ENCODE measurements at places on chromosomes 6 and 20. TPM values are rescaled to one million over a fixed set of nuclear protein-coding genes. Genes with fewer than 3 reads are reported as not detected.

The OR2B6 gene
- not detected for total RNA-seq

The ACOT8 gene
- 18.2 TPM for total RNA-seq

The C2 gene
- total RNA-seq: 0.15 TPM

The ERMARD gene
- 5.5 TPM for total RNA-seq

The CDKN1A gene
- total RNA-seq: 255 TPM

The HLA-DQA1 gene
- total RNA-seq: not detected

The SAMD5 gene
- 0.62 TPM for total RNA-seq

The RIN2 gene
- total RNA-seq: 34.0 TPM

The STMND1 gene
- not detected for total RNA-seq

The DEF6 gene
- total RNA-seq: 0.05 TPM

The SERINC3 gene
- total RNA-seq: 81.4 TPM

The TCP11 gene
- not detected for total RNA-seq

The SRSF12 gene
- total RNA-seq: 1.0 TPM

The HSPA12B gene
- 0.29 TPM for total RNA-seq

The ULBP1 gene
- total RNA-seq: 0.80 TPM

The APOBEC2 gene
- total RNA-seq: not detected

The GGT7 gene
- 7.5 TPM for total RNA-seq

The FNDC1 gene
- 0.05 TPM for total RNA-seq

The KHDRBS2 gene
- not detected for total RNA-seq

The RHAG gene
- 0.10 TPM for total RNA-seq

The PPIL6 gene
- total RNA-seq: 2.3 TPM

The SDHAF4 gene
- total RNA-seq: 4.4 TPM

The MDFI gene
- total RNA-seq: 0.74 TPM

The EFCAB8 gene
- total RNA-seq: not detected

The DYNLT2 gene
- 0.65 TPM for total RNA-seq

The FAM83D gene
- total RNA-seq: 57.5 TPM

The DLK2 gene
- 5.1 TPM for total RNA-seq

The APCDD1L gene
- total RNA-seq: not detected

The ZC3H12D gene
- 0.07 TPM for total RNA-seq

The CTSZ gene
- 177 TPM for total RNA-seq

The RTN4IP1 gene
- total RNA-seq: 9.0 TPM

The VPS16 gene
- total RNA-seq: 23.4 TPM

The BFSP1 gene
- total RNA-seq: 6.0 TPM

The WTAP gene
- 53.1 TPM for total RNA-seq

The TFAP2B gene
- not detected for total RNA-seq

The SLC16A10 gene
- total RNA-seq: 0.35 TPM

The PARD6B gene
- 2.6 TPM for total RNA-seq

The IER3 gene
- 97.7 TPM for total RNA-seq

The SMLR1 gene
- not detected for total RNA-seq

The HS3ST5 gene
- total RNA-seq: not detected

The LTA gene
- 0.10 TPM for total RNA-seq

The PTPRA gene
- 39.8 TPM for total RNA-seq

The ITPR3 gene
- 30.6 TPM for total RNA-seq

The GJA1 gene
- total RNA-seq: 50.3 TPM

The AVP gene
- total RNA-seq: not detected

The ETV7 gene
- total RNA-seq: 0.09 TPM

The CHRNA4 gene
- 0.15 TPM for total RNA-seq

The NOL7 gene
- total RNA-seq: 72.5 TPM

The TRIM15 gene
- not detected for total RNA-seq

The HTR1E gene
- total RNA-seq: not detected

The HNF4A gene
- total RNA-seq: 14.5 TPM

The SLC22A1 gene
- total RNA-seq: 2.4 TPM

The RPL7L1 gene
- total RNA-seq: 68.4 TPM

The BPIFB2 gene
- not detected for total RNA-seq

The ABHD16B gene
- total RNA-seq: not detected

The C20orf141 gene
- 0.36 TPM for total RNA-seq

The GRM1 gene
- 0.07 TPM for total RNA-seq
